Fibroblast of skin of right biceps (primary cell): ENCODE measurements at places on chromosomes 3 and 15.

DNA sequence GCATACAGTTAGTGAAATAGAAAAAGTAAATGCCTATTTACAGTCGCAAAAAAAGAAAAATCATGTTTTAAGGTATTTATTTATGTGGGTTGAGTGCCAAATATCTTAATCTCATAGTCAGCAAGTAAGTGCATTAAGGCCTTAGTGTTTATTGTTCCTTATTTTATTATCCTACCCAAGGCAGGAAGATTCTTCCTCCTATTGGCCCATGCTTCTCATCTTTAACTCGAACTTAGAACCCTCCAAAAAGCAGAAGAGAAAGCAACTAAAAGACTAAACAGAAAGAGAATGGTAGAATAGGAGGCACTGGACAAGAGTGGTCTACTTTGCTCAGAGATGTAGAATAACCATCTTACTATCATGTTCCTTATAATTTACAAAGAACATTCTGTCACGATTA lies 7.5 kb downstream of the RFX7 start:
- DNase-seq: no peak

- no peak for DNase-seq
Observed at GRCh38 chr3:40129981-40130380, 179.5 kb upstream of the EIF1B start.

GRCh38 chr3:106006001-106006400 lies 137.2 kb upstream of the CBLB start:
- peak; percentile 80 for DNase-seq

GRCh38 chr3:8452112-8452511 lies 49.5 kb upstream of the LMCD1 start:
- DNase-seq: no peak

DNA sequence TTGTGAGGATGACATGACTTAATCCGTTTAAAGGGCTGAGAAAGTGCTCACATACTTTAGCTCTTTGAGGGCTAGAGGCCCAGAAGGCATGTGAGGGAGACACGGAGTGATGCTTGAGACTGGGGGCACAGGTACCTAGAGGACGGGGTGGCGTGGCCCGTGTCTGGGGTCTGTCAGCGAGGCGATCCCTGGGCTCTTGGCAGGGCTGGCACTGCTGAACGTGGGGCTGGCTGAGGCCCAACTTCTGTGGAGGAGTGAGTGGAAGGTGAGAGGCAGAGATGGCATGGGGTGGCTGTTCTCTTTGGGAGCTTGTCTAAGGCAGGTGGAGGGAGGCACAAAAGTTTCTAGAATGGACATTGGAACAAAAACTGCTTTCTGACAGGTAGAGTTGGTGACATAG lies 9.5 kb downstream of the SEMA4B start:
- DNase-seq: no peak

DNA sequence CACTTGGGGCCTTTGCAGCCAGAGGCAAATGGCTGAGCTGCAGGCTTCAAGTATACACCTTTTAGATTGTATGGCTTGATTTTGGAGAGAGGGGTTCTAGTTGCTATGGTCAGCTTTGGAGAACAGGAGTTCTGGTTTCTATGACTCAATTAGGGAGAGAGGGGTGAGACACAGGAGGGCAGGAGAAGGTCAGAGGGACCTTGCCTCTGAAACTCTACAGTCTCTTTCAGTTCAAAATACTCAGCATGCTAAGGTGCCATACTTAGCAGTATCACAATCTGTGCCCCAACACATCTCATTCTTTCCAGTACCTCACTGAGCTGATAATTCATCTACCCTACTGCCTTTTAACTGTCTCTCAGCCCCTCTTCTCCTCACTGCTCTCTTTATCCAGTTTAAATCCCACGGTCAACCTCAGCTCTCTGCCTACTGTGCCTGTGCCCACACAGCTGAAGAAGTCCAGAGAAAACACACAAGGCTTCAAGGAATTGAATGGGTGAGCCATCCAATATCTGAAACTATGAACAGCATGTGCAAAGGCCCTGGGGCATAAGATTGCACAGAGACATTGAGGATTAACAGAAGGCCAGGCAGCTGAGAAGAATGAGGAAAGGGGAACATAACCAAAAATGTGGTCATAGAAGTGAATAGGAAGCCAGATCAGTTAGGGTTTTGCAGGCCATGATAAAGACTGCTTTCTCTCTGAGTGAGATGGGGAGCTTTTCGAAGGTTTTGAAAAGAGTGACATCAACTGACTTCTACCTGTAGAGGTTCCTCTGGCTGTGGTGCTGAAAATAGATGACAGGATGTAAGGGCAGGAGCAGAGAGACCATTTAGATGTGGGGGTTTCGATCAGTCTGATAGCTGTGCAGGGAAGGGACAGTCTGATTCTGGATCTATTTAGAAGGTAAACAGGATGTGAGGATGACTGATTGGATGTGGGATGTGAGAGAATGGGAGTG lies 54.5 kb upstream of the C3orf80 start:
- DNase-seq: no peak

DNA sequence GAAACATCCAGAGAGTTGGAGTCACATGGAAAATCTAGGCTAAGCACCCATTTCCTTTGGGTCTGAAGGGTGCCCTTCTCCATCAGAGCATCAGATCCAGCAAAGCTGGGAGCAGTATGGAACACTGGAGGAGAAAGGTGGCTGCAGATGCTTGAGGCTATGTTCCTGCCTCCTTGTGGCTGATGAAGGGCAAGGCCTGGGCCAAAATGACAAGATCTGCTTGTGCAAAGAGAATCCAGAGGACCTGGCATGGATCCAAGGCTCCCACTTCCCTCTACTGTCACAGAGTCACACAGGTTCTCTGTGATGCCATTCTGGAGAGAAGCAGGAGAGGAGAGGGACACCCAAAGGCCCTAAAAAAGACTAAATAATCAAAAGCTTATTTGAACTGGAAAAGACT lies 9.2 kb upstream of the ATP8B4 start:
- DNase-seq: no peak

DNA sequence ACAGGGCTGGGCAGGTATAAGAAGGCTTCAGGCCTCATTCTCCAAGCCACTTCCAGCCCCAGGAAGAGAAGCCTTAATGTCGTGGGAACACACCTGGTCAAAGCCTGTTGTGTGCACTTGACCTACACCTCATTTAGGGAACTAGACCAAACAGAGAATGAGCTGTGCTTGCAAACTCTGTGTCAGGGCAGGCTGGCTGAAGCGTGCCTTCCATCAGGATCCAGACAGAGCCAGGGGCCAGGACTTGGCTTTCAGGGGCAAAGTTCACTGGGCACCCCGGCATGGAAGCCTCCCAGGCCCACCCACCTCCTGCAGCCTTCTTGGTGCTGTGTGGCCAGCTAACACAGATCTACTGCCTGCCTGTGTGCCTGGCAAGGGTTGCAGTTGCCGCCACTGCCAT lies 11.5 kb downstream of the RBPMS2 start:
- DNase-seq: no peak

- no peak for DNase-seq
Observed at GRCh38 chr3:39281533-39281932, 1.7 kb upstream of the CX3CR1 start.

- DNase-seq: peak; percentile 4
Observed at GRCh38 chr3:107496855-107497254, 25.9 kb upstream of the BBX start.

GRCh38 chr3:138717348-138717747 lies 108.8 kb downstream of the FAIM start:
- no peak for DNase-seq

- no peak for DNase-seq
Observed at GRCh38 chr3:20080956-20081554, 40.8 kb downstream of the KAT2B start.

DNA sequence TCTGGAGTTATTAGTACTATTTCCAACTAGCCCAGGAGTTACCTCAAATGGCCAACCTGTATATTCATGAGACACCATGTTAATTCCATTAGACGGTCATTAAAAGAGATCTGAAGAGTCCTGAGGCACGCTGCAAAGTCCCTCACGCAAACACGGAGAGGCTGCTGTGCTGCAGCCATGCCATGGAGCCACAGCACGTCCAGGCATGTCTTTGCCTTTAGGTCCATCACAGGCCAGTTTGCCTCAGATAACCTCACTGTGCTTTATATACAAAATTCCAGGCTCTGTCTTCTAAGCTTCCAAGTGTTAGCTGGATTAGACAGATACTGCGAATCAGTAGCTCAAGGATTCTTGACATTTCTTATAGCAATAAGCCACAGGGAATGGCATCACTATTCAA lies 9.8 kb upstream of the PLAAT1 start:
- DNase-seq: no peak

- no peak for DNase-seq
Observed at GRCh38 chr15:38192496-38192895, 60.1 kb upstream of the SPRED1 start.

GRCh38 chr15:36784098-36784670 lies 204.8 kb downstream of the CDIN1 start:
- DNase-seq: no peak

DNA sequence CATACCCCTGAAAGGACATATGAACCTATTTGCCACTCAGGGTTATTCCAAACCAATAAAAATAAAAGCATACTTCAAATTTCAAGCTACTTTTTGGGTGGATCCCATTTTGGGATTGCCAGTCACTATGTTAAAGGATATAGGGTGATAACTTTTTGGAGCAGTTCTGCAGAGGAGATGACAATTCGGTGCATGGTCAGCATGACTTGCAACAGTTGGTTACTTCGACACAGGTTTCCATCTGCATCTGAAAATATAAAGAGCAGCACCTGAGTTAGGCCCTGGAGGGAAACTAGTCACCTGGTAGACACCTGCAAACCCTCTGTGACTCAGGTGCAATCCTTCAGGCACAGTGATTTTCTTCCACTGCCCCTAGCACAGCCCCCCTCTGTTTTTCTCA lies 38.5 kb downstream of the RASGRP1 start:
- DNase-seq: no peak

GRCh38 chr3:125207949-125208568 lies 4.5 kb downstream of the SLC12A8 start:
- no peak for DNase-seq

GRCh38 chr3:51384055-51384725 lies 901 bp upstream of the MANF start:
- no peak for DNase-seq

DNA sequence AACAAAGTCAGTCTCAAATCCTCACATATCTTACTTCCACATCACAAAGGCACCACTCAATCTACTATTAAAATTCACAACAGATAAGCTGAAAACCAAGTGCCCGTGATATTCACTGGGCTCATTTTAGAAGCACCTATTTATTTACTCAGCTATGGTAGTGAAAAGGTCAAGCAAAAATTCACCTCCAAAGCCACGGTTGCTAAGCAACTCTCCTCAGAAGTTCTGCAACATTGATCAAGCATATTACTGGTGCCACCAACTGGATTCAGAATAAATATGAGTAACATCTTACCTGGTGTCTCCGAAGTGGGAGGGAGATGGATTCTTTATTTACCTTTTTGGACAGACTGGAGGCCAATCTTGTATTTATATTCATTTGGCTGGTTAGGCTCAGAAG lies 714.8 kb downstream of the FHIT start:
- DNase-seq: no peak

DNA sequence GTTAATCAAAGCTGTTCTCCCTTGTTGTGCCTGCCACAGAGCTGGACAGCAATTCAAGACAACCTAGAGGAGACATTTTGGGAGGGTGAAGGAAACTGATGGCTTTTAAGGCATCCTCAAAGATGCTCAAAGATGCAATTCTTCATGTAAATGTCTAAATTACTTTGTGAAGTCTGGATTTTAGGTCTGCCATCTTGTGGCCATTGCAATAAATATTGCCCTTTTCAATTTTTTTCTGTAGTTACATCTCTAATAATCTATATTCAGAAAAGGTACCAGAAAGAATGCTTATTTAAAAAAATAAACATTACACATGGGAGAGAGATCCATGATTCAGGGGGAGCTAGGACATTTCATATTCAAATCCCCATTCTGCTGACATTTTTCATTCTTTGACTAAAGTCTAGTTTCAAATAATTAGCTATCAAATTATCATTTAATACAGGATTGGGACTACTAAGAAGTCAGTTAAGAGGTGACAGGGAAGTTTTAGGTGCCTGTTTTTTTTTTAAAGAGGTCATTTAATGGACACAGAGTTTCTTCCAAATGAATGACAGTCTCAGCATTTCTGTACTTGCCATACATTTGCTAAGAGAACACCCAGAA lies 259.8 kb upstream of the WNT5A start:
- DNase-seq: peak; percentile 10

GRCh38 chr3:159844801-159845261 lies 143.8 kb upstream of the IL12A start:
- DNase-seq: no peak

GRCh38 chr3:153096731-153097131 lies 65.3 kb upstream of the RAP2B start:
- DNase-seq: no peak

GRCh38 chr3:11407644-11408043 lies 135.4 kb downstream of the ATG7 start:
- DNase-seq: no peak

GRCh38 chr3:181998828-181999227 lies 287.1 kb downstream of the SOX2 start:
- no peak for DNase-seq

DNA sequence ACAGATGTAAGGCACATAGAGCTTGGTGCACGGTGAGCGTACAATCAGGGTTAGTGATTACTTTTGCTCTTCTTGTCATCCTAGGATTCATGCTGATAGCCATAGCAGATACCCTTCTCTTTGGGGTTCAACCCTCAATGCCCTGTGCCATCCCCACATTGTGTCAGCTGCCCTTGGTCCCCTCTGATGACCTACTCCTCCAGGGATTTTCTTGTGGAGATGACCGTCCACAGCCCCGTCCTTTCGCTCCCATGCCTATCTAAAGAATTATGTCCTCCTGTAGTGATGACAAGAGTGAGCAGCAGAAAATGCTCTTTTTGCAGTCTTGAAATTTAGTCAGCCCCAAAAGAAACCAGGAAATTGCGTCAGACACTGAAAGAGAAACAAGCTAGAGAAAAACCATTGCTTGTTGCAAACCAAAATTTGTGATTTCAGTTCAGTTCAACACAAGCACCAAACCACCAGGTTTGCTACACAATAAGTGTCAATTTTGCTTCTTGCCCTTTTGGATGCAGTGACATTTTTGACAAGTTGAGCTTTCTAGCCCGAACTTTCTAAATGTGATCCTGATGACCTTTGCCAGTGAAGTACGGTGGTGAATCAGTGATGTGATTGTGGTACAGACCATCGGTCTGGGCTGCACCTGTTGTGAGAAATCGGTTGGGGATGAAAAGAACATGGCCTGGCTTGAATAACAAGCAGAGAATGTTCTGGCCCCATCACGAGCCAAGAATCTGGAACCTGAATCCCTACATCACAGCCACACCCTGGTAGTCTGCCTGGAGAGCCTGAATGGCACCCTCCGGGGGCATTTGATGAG lies 41.3 kb downstream of the CMTM7 start:
- no peak for DNase-seq
